ENCODE measurements at places on chromosomes 12 and 14.

- DNase-seq, result no peak
Observed at GRCh38 chr14:61176686-61177085, 104.5 kb downstream of the TMEM30B start.

DNA sequence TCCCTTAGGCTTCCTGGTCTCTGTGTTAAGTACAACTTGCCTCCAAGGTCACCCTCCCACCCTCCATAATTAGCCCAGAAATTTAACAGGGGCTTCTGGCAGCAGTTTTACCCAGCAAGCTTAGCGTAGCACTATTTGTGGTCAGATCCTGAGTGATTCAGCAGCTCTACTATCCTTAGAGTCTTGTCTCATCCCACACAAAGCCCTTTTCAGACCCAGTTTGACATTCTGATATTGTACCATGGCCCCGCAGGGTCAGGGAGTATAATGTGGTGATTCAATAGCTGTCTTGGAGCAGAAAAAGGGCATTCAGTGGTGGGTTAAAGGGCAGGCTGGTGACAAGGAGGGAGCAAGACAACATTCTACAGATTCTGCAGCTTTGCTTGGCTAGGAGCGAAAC lies 153.8 kb upstream of the DDHD1 start:
- no peak for DNase-seq

DNA sequence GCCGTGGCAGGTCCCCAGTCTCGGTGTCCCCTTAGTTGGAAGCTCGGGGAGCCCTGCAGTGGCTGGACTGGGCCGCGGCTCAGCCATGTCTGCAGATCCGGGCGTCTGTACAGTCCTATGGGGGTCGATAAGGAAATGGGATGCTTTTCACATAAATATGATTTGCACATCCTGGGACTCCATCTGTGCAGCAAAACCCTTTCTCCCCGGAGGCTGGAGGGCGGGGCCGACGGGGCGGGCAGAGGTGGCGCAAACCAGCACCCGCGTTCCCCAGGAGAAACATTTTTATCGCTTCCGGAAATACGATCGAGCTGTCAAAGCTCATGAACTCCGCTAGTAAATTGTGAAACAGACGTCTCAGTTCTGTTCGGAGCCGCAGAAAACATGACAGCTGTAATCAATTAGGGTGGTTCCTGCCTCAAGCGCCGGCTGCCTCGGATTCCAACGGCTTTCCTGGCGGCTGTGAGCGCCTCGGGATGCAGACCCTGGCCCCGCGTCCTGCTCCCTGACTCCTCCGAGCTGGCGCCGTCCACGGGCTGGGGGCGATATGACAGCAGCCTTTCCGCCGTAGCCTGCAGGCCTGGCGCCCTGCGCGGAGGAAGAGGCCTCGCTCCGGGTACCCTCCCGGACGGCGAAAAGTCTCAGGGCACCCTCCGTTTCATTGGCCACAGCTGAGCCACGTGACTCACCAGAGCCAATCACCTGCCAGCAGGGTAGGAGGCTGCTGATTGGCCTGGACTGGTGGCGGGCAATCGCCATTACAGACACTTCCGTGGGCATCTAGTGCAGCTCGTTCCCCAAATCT lies 23.0 kb downstream of the DIO3 start:
- no peak for DNase-seq

- DNase-seq, result no peak
Observed at GRCh38 chr14:77120771-77121743, 20.5 kb downstream of the ZDHHC22 start.

GRCh38 chr14:37384870-37385596 lies 187.3 kb downstream of the MIPOL1 start:
- DNase-seq, result no peak

Measured in activated naive CD4-positive, alpha-beta T cell treated with Interleukin-2 at 50 U/mL for 16 hours (primary cell).